ENCODE measurements at places on chromosomes 3 and 15.

DNA sequence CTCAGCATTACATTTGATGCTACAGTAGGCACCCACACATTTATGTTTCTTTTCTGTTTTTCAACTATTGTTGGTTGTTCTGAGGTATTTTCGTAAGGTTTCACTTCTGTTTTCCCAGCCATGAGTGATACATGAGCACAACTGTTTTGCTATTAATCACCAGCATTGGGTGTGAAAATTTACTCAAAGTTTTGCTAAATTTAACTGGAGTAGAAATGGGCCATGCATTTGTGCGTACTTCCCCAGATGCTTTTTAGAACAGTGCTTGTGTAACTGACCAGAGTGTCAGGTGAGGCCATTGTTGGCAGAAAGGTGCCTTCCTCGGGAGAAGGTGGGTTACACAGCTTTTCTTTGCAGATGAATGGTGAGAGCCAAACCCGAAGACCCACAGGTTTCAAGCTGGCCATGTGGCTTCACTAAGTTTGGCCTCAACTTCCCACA, 70.4 kb downstream of the ST6GAL1 start:
- DNase-seq: no peak

DNA sequence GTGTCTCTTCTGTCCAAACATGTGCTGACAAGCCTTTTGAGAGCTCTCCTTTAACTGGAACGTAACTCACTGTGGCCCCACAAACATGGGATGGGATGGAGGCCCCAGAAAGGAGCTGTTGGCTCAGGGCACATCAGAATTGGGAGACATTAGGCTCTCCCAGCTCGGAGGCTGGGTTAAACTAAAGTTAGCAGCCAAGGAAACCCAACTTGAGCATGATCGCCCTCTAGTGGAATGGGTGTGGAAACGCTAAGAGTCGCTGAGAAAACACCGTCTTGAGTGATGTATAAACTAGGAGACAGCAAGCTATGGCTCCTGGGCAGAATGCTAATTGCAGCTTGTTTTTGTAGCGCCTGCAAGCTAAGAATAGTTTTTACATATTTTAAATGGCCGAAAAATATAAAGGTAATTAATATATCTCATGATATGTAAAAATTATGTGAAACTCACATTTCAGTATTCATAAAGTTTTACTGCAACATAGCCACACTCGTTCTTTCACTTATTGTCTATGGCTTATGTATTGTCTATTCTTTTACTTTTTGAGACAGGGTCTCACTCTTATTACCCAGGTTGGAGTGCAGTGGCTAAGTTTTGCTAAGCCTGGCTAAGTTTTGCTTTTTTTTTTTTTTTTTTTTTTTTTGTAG, 138.8 kb upstream of the HACD2 start:
- peak; percentile 67 for DNase-seq

DNA sequence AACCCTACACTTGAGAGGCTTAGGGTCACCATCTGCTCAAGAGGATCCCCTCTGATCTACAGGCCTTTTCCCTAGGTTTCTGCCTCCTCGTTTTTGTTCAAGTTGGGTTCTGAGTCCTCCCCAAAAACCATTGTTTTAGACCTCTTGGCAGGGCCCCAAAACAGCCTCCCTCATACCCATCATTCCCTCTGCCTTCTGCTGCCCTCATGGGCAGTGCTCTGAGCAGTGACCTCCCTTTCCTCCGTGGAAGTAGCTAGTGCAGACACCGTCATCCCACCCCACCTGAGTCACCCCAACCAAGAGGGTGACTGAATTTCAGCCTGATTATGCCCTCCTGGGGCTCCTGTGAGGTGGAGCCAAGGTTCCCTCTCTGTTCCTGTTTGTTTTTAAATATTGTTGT, 92.0 kb downstream of the RBPMS2 start:
- no peak for DNase-seq

GRCh38 chr3:177300039-177300833, 103.0 kb upstream of the TBL1XR1 start:
- DNase-seq: no peak

GRCh38 chr3:30131191-30131590, 475.2 kb upstream of the TGFBR2 start:
- no peak for DNase-seq

DNA sequence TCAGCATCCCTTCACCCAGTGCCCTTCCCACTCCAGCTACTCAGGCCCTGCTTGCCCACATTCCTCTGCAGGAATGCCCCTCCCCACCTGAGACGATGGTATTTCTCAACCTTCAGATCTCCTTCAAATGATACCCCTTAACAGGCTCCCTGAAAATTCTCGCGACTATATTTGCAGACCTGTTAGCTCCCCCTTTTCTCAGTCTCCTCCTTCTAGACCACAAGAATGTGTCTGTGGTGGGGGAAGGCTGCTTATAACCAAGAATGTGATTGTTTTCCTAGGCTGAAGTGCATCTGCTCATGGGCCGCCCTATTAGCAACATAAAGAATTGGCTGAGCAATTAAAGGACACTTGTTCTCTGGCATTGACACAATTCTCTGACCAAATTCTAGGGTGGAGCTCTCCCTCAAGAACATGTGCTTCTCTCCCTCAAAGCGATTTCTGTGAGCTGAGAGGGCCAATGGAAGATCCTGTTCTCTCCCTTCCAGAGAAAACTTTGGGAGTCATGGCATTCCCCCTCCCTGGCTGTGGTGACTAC, 19.1 kb upstream of the LIMD1 start:
- DNase-seq: no peak

DNA sequence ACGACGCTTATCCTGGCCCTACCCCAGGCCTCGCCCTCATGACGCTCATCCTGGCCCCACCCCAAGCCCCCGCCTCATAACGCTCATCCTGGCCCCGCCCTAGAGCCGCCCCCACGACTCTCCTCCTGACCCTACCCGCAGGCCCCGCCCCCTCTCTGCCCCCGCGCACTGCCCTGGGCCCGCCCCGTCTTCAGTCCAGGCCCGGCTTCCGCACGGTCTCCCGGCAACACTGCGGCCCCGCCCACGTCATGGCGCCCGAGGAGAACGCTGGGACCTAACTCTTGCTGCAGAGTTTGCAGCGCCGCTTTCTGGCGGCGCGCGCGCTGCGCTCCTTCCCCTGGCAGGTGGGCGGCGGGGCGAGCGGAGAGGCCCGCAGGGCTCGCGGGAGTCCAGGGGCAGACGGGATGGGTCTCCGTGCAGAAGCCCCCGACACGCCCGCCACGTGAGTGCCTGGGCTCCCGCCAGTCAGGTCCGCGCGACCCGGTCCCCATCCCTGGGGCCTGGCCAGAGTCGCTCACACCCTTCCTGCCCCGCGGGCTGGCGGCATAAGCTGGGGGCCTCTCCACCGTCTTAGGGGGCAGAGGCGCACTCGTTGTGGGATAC, 52.5 kb upstream of the ROPN1B start:
- DNase-seq: peak; percentile 98

DNA sequence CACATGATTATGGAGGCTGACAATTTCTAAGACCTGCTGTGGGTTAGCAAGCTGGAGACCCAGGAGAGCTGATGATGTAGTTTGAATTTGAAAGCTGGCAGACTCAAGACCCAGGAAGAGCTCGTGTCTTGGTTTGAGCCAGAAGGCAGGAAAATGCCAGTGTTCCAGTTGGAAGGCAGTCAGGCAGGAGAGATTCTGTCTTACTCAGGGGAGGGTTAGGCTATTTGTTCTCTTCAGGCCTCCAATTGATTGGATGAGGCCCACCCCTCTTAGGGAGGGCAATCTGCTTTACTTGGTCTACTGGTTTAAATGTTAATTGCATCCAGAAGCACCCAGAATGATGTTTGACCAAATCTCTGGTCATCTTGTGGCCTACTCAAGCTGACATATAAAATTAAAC, 40.4 kb upstream of the IGF2BP2 start:
- DNase-seq: no peak

DNA sequence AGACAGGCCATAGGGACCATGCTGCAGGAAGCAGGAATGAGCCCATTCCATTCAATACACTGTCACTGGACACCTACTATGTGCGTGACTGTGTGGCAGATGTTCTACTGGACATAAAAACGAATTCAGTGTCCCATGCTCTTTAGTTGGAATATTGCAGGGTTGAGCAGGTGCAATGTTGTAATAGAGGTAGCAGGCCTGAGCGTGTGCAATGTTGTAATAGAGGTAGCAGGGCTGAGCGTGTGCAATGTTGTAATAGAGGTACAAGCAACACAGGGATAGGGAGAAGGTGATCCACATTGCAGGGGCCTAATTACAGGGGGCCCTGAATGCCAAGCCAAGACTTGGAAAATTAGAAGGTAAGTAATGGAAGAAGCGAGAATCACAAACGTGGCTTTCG, 261.4 kb upstream of the HES1 start:
- no peak for DNase-seq

- DNase-seq: no peak
Observed at GRCh38 chr3:32837789-32838188, 20.0 kb downstream of the TRIM71 start.

DNA sequence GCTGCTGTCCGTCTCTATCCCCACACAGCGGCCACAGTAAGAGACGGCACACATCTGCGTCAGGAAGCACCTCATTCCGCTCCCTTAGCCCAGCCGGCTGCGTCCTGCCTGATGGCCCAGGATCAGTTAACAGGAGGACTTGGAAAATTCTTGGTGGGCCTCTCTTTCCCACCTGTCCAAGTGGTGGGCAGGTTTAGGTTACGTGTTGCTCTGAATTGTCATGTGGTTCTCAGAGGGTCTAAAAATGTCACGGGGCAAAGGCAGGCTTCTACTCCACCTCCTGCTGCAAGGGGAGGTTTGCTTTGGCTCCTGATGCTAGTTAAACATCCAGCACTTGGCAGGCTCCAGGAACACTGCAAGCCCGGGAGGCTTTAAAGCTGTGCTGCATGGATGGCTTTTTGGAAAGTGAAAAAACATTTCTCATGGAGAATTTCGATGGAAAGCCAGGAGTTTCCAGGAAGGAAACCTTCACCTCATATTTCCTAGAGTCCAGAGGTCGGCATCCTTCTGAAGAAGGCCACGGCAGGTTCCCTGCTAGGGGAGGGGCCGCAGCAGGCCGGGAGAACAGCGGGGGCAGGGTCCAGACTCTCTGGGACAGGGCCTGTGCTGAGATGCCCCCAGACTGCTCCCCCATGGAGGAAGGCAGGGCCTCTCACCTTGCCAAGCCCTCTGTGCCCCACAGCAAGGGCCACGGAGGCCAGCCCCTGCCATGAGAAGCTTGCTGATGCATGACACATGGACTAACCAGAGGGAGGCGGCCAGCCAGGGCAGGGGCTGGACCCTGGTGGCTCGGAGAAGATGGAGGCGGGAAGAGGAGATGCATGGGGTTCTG, 10.8 kb downstream of the CTSH start:
- no peak for DNase-seq

GRCh38 chr3:189096092-189096491, 75.7 kb upstream of the TPRG1 start:
- DNase-seq: no peak

DNA sequence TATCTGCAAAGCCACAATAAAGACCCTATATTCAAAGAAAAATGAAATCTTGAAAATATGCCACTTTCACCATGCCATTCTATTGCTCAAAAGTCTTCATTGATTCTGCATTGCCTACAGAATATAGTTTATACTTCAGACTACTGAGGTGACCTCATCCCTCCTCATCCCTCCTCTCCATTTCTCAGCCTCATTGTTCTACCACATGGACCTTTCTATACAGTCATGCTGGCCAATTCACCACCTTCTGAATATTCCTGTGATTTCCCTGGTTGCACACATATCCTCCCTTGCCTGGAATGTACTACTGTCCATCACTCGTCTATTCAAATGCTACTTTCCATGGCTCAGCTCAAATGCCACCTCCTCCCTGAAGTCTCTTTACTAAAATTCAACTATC, 3.5 kb upstream of the COL8A1 start:
- no peak for DNase-seq

- no peak for DNase-seq
Observed at GRCh38 chr3:64122476-64122875, 99.2 kb upstream of the PSMD6 start.

GRCh38 chr3:14929310-14930074, 17.9 kb upstream of the NR2C2 start:
- DNase-seq: no peak

DNA sequence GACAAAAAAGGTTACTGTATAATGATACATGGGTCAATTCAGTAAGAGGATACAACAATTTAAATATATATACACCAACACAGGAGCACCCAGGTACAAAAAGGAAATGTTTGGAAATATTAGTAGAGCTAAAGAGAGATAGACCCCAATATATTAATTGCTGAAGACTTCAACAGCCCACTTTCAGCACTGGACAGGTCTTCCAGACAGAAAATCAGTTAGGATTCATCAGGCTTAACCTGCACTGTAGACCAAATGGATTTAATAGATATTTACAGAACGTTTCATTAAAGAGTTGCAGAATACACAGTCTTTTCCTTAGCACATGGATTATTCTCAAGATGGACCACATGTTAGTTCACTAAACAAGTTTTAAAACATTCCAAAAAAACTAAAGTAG, 845.9 kb upstream of the GBE1 start:
- DNase-seq: no peak

DNA sequence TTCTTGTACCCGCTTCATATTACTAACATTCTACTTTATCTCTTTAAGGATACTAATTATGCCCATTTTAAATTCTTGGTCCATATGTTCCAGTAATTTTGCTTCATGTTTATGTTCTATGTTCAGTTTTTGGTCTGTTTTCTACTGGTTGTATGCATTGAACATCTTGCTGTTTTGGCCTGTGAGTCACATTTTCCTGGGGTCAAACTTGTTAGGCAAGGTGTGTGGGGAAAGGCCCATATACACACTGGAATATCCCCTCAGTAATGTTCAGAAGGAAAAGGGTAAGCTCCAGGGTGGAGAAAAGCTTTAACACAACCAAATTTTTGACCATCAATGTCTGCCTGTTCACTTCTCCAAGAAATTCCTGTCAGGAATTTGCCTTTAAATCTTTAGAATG, 337.7 kb downstream of the SLC9A9 start:
- DNase-seq: no peak

- peak; percentile 93 for DNase-seq
Observed at GRCh38 chr3:141498598-141499223, 11.9 kb downstream of the RASA2 start.

- DNase-seq: no peak
Observed at GRCh38 chr15:69314736-69315135, 16.0 kb downstream of the PAQR5 start.

DNA sequence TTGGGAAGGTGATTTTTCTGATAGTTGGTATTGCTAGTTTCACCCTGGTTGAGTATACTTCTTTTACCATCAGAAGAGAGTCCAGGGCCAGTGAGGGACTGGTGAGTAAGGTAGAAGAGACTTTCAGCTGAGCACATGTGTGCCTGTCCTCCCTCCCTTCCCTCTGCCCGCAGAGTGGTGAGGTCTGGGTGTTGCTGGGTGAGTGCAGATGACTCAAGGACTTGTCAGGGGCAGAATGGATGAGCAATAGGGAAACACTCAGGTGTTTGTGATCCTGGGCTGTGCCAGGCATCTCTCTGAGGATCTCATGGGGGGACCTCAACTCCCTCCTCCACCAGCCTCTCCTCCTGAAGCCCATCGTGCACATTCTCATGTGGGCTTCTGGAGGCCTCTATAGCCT, 76.0 kb upstream of the GSK3B start:
- no peak for DNase-seq
